ENCODE measurements at places on chromosomes 6 and 20.
A peak's percentile ranks its signal among the peaks of the same experiment; 100 is the strongest.

DNA sequence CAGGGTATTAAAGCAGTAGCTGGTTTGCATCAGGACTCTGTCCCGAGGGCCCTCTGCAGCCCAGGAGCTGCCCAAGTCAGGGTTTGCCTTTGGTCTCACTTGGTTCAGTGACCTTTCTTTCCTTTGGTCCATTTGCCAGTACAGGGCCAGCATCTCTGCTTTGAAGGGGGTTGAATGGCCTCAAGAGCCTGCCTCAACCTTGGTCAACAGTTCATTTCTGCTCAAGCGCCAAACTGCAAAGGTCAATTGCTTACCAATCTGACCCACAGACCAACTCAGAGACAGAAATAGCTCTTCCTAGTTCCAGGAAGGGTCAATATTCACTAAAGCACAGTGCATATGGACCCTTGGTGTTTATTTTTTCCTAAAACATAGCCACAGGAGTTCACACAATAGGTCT, 19.4 kb downstream of the VIP start:
- no peak for DNase-seq

- DNase-seq = no peak
Measured at GRCh38 chr20:24675651-24676352, 206.4 kb downstream of the SYNDIG1 start.

DNA sequence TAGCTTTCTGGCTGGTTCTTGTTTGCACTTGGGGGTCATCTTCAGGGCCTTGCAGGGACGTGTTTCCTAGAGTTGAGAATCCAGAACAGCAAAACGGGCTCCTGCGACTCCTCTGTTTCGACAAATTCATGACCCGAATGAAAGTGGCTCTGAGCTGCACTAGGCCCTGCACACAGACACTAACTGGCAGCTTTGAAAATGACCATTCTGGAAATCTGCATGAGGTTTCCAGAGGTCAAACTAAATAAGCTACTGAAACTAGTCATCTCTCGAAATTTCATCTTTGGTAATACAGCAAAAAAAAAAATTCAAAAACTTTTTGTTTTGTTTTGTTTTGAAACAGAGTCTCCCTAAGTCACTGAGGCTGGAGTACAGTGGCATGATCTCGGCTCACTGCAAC, 15.5 kb upstream of the BMP7 start:
- no peak for DNase-seq

DNA sequence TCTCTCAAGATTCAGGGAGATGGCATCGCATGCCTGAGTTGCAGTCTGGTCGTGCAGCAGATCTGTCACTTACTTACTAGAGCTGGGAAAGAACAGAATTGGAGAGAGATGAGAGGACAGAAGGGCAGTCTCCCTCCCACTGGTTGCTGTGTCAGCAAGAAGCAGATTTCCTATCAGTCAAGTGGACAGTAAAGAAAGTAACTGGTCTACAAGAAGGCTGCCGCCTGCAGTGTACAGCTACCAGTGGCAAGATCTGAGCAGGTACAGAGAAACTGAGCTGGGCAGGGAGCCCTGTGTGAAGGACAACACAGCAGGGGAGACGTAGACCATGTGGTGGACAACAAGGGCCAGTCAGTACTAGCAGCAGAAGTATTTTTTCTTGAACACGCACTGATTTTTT, 49.5 kb upstream of the PCSK2 start:
- DNase-seq = no peak

DNA sequence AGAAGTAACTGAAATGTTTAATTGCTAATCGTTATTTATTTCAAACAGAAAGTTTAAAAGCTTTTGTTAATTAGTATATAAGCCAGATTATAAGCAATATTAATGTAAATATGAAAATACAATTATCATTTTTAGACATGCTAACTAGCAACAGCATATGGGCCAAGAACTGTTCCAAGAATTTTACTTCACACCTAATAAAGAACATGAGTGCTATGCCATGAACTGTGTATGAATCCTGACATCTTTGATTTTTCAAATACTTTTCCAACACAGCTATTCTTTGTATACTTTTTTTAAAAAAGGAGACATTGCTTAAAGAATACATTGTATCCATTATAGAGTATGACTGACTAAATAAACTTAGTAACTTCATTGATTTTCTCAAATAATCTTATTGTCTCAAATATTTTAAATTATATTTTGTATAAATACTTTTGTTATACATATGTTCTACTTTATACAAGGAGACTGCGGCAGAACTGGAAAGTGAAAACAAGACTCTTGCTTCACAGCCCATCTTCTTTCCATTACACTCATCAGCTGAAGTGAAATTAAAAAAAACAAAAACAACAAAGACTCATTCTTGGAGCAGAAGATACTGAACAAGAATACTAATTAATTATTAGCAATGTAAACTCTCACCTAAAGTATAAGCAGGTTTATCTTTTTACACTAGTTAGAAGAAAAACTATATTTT, 89.9 kb downstream of the EPHA7 start:
- no peak for DNase-seq

DNA sequence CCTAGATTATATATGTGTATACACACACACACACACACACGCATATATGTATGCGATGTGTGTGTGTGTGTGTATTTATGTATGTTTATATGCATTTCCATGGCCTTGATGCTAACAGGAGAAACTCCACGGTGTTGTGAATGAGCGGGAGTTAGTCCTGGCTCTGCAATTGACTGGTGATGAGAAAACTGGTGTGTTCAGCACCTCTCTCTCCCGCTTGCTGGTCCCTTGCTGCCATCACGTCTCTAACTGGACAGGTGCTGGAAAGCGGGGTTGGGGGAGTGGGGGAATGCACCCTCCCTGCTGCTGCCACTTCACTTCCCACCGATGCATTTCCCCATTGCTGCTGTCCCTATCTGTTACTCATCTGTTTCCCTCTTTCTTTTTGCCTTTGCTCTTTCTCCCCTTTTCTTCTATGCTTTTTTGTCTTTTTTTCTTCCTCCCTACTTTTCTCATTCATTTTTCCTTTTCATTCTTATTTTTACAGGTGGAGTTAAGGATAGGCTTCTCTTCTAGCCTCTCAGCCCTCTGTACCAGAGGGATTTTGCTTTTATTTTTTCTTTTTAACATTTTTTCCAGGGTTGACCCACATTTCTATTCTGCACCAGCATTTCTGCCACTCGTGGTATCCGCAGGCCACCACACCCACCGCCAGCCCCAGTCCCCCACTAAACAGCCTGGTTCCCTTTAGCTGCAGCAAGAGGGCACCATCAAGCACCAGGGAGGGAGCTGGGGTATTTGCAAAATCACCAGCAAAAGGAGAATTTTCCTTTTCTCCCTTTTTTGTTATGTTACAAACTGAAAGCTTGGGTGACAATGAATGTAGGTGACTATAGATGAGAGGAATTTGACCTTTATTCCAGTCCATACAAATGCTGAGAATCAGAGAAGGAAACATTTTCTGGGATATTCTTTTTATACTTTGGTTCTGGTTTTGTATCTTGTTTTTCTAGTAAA, 115.6 kb downstream of the TCP11 start:
- DNase-seq = no peak

DNA sequence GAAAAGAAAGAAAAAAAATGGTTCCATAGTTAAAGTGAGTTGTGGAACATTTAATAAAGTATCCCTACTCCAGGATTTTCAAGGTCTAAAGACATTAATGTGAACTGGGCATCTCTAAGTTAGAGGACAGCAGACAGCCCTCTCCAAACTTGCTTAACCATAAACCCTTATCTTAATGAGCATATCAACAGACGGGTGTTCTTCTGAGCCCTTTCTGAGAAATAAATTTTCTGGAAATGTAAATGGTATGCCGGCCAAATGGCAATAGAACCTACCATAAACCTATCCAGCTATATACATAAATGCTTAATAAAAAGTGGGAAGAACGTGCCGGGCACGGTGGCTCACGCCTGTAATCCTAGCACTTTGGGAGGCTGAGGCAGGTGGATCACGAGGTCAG, 12.5 kb downstream of the SLC18B1 start:
- DNase-seq = no peak

DNA sequence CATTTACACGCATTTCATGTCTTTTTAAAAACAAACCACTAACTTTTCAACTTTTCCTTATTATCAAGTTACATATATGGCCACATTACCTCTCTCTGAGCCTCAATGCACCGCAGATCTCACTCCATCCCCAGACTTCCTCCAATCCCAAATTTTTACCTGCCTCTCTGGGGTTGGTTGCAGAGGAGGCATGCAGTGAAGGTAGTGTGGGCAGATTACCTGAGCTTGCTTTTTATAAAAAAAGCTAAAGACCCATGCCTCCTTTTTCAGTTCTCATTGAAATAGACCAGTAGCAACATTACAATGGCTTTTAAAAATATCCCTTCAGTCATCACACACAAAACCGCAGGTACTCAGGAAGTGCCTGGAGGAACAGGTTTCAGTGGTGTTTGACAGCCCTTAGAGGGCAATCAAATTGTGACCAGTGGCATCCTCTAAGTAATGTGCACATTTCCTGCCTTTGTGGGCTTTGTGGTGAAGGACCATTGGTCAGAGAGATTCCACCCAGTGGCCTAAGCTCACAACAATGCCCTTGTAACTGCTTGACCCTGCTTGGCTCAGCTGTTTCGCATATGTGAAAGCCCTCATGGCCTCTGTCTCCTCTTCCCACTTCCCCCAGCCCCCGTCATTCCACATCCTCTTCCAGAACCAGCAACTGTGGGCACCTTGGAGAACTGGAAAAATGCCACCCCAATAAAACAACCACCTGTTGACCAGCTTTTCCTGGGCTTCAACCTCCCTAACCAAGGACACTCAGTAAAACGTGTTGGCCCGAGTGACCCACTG, 30.2 kb upstream of the IL17A start:
- DNase-seq = peak; percentile 62

DNA sequence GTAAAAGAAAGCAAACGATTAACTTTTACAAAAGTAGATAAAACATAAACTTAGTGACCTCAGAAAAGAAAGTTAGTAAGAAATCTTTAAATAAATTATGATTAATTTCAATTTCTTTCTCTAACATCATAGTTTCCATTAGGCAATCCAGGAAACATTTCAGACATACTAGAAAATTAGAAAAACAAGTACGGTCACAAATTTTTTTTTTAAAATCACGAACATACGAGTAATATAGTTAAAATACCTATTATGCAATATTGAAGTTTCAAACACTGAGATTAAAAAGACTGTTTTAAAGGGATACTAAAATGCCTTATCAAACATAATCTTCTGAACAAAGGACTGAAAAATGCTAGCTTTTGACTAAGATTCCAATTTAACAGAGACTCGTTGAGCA, 26.2 kb downstream of the NOL7 start:
- no peak for DNase-seq

DNA sequence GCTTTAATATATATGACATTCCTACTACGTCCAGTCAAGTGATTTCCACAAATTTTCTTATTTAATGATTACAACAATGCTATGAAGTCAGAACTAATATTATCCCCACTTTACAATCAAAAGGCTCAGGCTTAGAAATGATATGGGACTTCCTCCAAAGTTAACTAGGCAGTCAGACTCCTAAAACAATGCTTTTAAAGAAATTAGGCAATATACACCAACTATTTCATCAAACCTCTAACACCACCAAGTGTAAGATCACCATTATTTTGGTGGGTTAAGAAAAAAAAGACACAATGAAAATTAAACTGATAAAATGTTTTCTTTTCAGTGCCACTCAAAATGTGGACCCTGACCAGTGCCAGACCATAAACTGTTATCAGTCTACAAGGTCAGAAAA, 256.1 kb upstream of the RUNX2 start:
- DNase-seq = no peak

DNA sequence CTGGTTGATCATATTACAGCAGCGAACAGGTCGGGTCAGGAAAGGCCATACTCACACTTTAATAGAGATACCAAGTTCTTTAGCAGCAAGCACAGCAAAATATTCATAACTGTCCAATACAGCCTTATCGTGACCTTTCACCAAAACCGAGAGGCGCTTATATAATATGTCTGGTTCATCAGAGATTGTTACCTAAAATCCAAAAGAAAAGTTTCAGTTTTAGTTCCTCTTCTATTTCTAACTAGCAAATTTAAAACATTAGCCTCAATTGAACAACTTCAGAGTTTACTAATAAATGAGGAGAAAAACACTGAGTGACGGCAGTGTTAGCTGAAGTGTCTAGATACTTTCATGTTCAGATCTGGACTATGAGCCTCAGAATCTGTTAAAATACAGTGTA, 5.9 kb downstream of the MRPS10 start:
- DNase-seq = peak; percentile 35

DNA sequence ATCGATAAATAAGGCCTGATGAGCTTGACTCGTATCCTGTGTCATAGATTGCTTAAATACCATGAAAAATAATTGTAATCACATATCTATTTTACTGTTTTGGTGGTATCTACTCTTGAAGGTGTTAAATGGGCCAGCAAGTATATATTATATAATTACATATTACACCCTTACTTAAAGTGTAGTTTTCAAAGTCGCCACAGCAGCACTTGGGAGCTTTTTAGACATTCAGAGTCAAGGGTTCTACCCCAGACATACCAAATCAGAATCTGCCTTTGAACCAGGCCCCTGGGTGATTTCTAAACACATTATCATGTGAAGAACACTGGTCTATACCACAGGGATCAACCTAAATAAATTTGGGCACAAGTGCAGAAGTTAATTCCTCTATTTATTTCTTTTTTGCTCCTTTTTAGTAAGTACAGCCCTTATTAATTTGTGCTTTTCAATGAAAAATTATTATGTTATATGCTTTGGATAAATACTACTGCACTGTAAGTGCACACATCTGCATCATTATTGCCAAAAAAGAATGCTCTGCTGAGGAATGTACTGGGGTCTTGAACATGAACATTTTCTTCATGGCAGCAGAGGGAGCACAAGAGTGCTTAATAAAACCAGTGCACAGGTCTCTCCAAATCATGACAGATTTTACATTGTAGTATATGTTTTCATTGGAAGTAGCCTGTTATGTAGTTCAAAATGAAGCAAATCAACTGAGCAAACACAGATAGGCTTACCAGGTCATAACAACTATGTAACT, 3.1 kb upstream of the ATXN1 start:
- DNase-seq = no peak

DNA sequence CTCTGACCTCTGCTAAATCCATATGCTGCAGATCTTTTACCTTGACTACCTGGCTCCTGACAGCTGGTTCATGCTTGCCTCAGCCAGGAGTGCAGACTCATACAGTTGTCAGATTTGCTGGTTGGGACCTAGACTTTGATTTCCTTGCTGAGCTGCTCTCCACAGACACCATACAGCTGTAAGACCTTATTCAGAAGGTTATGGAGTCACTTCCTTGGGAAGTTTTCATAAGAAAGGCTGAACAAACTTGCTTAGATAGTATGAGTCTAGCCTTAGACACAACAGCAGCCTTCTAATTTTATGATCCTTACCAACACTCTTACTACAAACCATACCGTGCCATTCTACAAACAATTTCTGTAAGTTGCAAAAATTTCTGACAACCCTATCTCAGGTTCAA, 102.9 kb downstream of the EDN1 start:
- no peak for DNase-seq

GRCh38 chr20:34512266-34512954, 3.8 kb upstream of the DYNLRB1 start:
- no peak for DNase-seq

GRCh38 chr6:45900808-45901752, 114.6 kb downstream of the CLIC5 start:
- no peak for DNase-seq
